ENCODE measurements at places on chromosomes 4 and X. TPM values are rescaled to one million over a fixed set of nuclear protein-coding genes. Genes with fewer than 3 reads are reported as not detected.

The RBM46 gene
- not detected for total RNA-seq

The MAGEA12 gene
- total RNA-seq, result not detected

The RUFY3 gene
- 97.8 TPM for total RNA-seq

The NMU gene
- total RNA-seq, result 1.3 TPM

The HGFAC gene
- not detected for total RNA-seq

The LUZP4 gene
- not detected for total RNA-seq

The NAP1L3 gene
- 7.1 TPM for total RNA-seq

The PGK1 gene
- total RNA-seq, result 371 TPM

The TMEM150C gene
- total RNA-seq, result 0.44 TPM

The NHSL2 gene
- total RNA-seq, result 1.4 TPM

The TEX13C gene
- total RNA-seq, result not detected

The SMR3B gene
- total RNA-seq, result not detected

The CLIC2 gene
- total RNA-seq, result 6.2 TPM

The CYLC1 gene
- not detected for total RNA-seq

The AREG gene
- total RNA-seq, result 0.11 TPM

The SCRG1 gene
- 0.33 TPM for total RNA-seq

The ZCCHC12 gene
- total RNA-seq, result 0.12 TPM

The IL2 gene
- not detected for total RNA-seq

The KIT gene
- 0.89 TPM for total RNA-seq

The SLC10A4 gene
- 0.25 TPM for total RNA-seq

The EDA2R gene
- total RNA-seq, result 12.6 TPM

The MAGT1 gene
- total RNA-seq, result 144 TPM

The TMSB15C gene
- 6.2 TPM for total RNA-seq

The MAGEC3 gene
- not detected for total RNA-seq

The NEUROG2 gene
- total RNA-seq, result not detected

The C4orf36 gene
- 0.77 TPM for total RNA-seq

The TREX2 gene
- total RNA-seq, result 1.9 TPM

The PIR gene
- total RNA-seq, result 15.5 TPM

The VCX2 gene
- total RNA-seq, result not detected

The ACOT9 gene
- total RNA-seq, result 79.5 TPM

The NPY5R gene
- total RNA-seq, result not detected

The JAKMIP1 gene
- not detected for total RNA-seq

The GALNTL6 gene
- 0.12 TPM for total RNA-seq

The SSX2 gene
- not detected for total RNA-seq

The CC2D2A gene
- 20.5 TPM for total RNA-seq

The CPE gene
- total RNA-seq, result 1.00 TPM

The UGT2B15 gene
- total RNA-seq, result not detected

The MAPK10 gene
- 21.1 TPM for total RNA-seq

The COX7B gene
- total RNA-seq, result 363 TPM

The SPATA4 gene
- total RNA-seq, result 0.37 TPM

The PYURF gene
- 81.9 TPM for total RNA-seq

The HSPA4L gene
- 5.4 TPM for total RNA-seq

The P2RY4 gene
- not detected for total RNA-seq

The ELK1 gene
- 23.6 TPM for total RNA-seq

The DAPP1 gene
- total RNA-seq, result not detected

The TRAM1L1 gene
- total RNA-seq, result 4.6 TPM

The MRFAP1L1 gene
- 59.2 TPM for total RNA-seq

The ODAPH gene
- not detected for total RNA-seq

The NHS gene
- 2.3 TPM for total RNA-seq

The LRBA gene
- total RNA-seq, result 51.4 TPM

The KCND1 gene
- 0.33 TPM for total RNA-seq

The SORBS2 gene
- 3.1 TPM for total RNA-seq

The PPM1K gene
- total RNA-seq, result 32.5 TPM

The EFHC2 gene
- total RNA-seq, result 0.50 TPM

The RBM47 gene
- 4.4 TPM for total RNA-seq

The PRDM5 gene
- 25.0 TPM for total RNA-seq

Measured in uterine smooth muscle cell (primary cell).